HFFc6 (cell line): ENCODE measurements at places on chromosomes 12 and 14. TPM values are rescaled to one million over a fixed set of nuclear protein-coding genes. Genes with fewer than 3 reads are reported as not detected.

Gene CLEC14A
- 0.08 to 0.13 TPM (median 0.09 TPM) in 3 replicates for total RNA-seq

Gene SIRT4
- 0.94 and 1.2 TPM in 2 replicates for total RNA-seq

Gene BCL11B
- total RNA-seq: 0.05 TPM in 1 of 3 replicates, not detected in the others

Gene ANKS1B
- 0.34 and 0.44 TPM in 2 replicates for total RNA-seq

DNA sequence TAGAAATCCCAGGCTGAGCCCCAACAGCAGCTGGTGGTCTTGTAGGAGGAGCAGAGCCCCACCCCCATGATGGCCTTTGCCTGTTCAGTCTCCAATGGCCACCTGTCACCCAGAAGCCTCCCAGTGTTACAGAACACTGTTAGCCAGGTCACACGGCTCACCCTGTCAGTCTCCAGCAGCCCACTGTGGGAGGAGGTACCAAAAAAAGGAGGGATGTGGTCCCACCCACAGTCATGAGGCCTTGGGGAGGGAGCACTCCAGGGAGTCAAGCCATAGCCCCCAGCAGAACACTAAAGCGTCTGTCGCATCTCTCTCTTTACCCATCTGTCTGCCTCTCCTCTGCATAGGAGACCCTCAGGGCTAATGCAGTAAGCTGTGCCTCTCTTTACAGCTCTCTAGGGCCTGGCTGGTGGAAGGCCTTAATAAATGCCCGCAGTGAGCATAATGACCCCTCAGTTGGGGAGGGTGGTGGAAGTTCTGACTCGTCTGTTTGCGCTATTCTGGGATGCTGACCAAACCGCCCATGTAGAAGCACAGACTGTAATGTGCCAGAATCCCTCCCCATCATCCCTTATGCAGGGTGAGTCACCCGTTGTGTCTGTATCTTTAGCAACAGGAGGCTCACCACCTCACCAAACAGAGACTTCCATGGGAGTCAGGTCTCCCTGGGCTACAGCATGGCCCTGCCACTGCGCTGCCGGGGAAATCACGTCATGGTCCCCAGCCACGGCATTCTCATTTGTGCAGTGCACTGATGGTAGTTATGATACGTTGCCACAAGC, 14.6 kb downstream of the C14orf132 start:
- DNase-seq: peak; percentile 98

GRCh38 chr12:81668475-81668874, 90.7 kb downstream of the PPFIA2 start:
- peak; percentile 32 for DNase-seq

GRCh38 chr12:94788298-94788697, 137.9 kb upstream of the TMCC3 start:
- DNase-seq: no peak

GRCh38 chr12:104094284-104094683, 30.0 kb downstream of the HCFC2 start:
- no peak for DNase-seq

DNA sequence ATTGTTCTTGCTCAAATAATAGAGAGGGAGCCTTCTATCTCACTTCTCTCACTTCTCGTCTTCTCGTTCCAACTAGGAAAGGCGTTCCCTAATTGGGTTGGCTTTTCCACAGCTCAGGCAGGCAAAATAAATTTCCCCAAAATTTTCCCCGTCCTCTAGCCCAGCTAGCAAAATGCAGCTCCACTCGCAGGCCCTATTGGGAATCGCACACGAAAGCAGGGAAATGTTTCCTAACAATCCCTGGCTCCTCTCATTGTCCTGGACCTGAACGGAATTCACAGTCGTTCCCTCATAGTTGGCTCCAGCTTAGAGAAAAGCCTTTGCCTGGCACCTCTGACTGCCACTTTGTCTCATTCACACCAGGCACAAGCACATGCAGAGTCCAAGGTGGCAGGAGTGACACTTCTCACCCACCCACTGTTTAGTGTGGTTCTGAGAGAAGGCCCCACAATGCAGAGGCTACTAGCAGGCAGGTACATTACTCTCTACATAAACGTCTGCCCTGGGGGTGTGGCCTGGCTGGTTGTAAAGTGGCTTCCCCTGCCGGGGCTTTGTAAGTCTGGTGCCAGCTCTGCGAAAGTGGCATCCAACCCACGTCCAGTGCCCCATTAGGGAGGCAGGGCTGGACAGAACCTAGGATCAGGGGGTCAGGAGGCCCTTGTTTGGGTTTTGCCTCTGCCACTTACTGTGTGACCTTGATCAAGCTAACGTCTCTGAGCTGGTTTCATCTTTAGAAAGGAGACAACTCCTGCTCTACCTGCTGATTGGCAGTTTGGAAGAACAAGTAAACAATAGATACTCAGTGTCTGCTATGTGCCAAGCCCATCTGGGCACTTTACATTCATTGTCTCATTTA, 4.2 kb downstream of the SERPINA10 start:
- DNase-seq: no peak

- DNase-seq: no peak
Observed at GRCh38 chr14:67514203-67514607, 18.9 kb upstream of the PLEKHH1 start.

GRCh38 chr14:82029038-82029437, 495.4 kb upstream of the SEL1L start:
- no peak for DNase-seq
